ENCODE measurements at places on chromosomes 16 and 17. TPM values are rescaled to one million over a fixed set of nuclear protein-coding genes. Genes with fewer than 3 reads are reported as not detected.

Gene PITPNM3
- 25.0 TPM for total RNA-seq

Gene NEUROD2
- not detected for total RNA-seq

Gene KRTAP3-3
- not detected for total RNA-seq

Gene CHD3
- total RNA-seq = 79.1 TPM

Gene WSCD1
- total RNA-seq = not detected

Gene ZG16
- total RNA-seq = not detected

Gene PKMYT1
- 82.7 TPM for total RNA-seq

Gene MFAP4
- not detected for total RNA-seq

Gene NAGS
- total RNA-seq = 10.6 TPM

Gene TBX6
- 3.3 TPM for total RNA-seq

Gene SEC14L5
- 0.09 TPM for total RNA-seq

Gene KDM6B
- 7.7 TPM for total RNA-seq

Gene KRTAP17-1
- total RNA-seq = not detected

Gene CDK5R1
- 7.7 TPM for total RNA-seq

Gene HS3ST2
- 0.35 TPM for total RNA-seq

Gene CHST4
- total RNA-seq = not detected

Gene STH
- not detected for total RNA-seq

Gene CLEC18C
- 0.14 TPM for total RNA-seq

Gene NPIPB2
- total RNA-seq = 0.93 TPM

Gene PERCC1
- total RNA-seq = not detected

Gene TBC1D3B
- total RNA-seq = 0.88 TPM

Gene ZCCHC14
- 5.1 TPM for total RNA-seq

Gene SHBG
- 0.28 TPM for total RNA-seq

Gene TP53TG3F
- not detected for total RNA-seq

Gene CCL7
- not detected for total RNA-seq

Gene CTRB2
- total RNA-seq = not detected

Gene C16orf86
- total RNA-seq = 1.5 TPM

Gene MTHFSD
- 12.5 TPM for total RNA-seq

Gene CSF3
- total RNA-seq = 8.4 TPM

Gene CISD3
- total RNA-seq = 11.2 TPM

Gene C16orf74
- 62.1 TPM for total RNA-seq

Gene PRDM7
- total RNA-seq = not detected

Gene TEX14
- not detected for total RNA-seq

Gene ZNF75A
- total RNA-seq = 10.2 TPM

Gene SEPTIN1
- total RNA-seq = not detected

Gene HIGD1B
- total RNA-seq = not detected

Gene OR1A1
- total RNA-seq = not detected

Gene SMIM36
- total RNA-seq = not detected

Gene SLC43A2
- total RNA-seq = 20.9 TPM

Gene FNDC8
- not detected for total RNA-seq

Gene PMFBP1
- total RNA-seq = 0.35 TPM

Gene RASD1
- total RNA-seq = 0.42 TPM

Gene ACSM5
- total RNA-seq = not detected

Gene CCL23
- not detected for total RNA-seq

Gene RAB37
- total RNA-seq = 0.05 TPM

Gene SLC35G6
- total RNA-seq = not detected

Gene TBC1D3I
- total RNA-seq = not detected

Gene TM4SF5
- not detected for total RNA-seq

Gene FCSK
- 11.8 TPM for total RNA-seq

Gene TAC4
- total RNA-seq = not detected

Gene HSPB9
- total RNA-seq = not detected

Gene CCL11
- total RNA-seq = not detected

Gene MYH1
- not detected for total RNA-seq

Gene TBX2
- total RNA-seq = 1.4 TPM

All from airway epithelial cell (primary cell).